ENCODE measurements at places on chromosomes 4 and X.

GRCh38 chrX:131795442-131796229 is 227.5 kb upstream of the STK26 start:
- no peak for DNase-seq

DNA sequence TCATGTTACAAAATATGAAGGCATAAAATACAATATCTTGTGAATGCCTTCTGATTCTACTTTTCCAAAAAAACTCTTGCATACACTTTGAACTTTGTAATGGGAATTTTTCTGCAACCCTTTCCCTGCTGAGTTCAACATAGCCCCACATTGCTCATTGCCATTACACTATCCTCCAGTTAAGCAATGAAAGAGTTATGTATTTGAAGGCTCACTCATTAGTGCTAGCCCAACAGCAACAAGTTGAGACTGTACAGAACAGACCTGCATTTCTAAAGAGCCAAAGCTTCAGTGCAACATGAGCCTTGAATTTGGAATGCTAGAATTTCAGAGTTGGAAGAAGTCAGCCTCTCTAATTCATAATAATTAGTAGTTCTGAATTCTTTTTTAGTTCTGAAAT is 44.4 kb upstream of the STAG2 start:
- DNase-seq, result no peak

- no peak for DNase-seq
Observed at GRCh38 chr4:113633467-113633866, 128.1 kb downstream of the CAMK2D start.

DNA sequence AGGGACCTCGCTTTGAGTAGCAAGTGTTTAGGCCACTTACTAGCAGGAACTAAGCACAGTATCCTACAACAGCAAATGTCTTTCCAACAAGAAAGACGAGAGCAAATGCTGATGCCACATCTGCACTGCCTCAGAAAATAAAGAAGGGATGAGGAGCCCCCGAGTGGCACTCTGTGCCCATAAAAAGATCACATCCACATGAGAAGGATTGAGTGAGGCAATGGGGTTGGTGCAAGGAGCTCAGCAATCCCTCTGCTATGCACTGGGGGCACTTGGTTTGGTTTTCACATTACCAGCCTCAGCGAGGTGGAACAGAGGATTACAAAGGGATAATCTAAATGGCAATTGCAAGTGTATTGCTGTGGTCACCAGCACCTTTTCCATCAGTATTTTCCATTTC is 252.8 kb upstream of the SLC7A11 start:
- peak; percentile 58 for DNase-seq

GRCh38 chrX:110745288-110745687 is 50.3 kb downstream of the CHRDL1 start:
- no peak for DNase-seq

GRCh38 chr4:8472689-8473197 is 32.2 kb downstream of the TRMT44 start:
- DNase-seq, result peak; percentile 87

GRCh38 chr4:135319685-135320084 is 1118.1 kb upstream of the PABPC4L start:
- DNase-seq, result peak; percentile 32

- DNase-seq, result no peak
Observed at GRCh38 chr4:38523054-38523453, 140.9 kb upstream of the KLF3 start.

DNA sequence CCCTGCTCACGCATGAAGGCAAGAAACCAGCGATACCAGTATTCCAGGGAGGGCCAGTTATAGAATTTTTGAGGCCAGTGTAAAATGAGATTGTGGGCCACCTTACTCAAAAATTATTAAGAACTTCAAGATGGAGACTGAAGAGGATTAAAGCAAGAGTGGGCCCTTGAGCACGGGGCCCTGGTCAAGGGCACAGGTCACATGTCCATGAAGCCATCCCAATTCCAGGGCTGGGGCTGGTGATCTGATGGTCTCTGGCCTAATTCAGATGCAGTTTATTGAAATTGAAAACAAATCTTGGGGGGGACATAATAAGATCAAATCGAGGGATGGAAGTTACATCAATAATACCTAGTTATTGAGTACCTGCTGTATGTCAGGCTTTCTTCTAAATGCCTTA is 58.3 kb downstream of the SMIM20 start:
- no peak for DNase-seq

DNA sequence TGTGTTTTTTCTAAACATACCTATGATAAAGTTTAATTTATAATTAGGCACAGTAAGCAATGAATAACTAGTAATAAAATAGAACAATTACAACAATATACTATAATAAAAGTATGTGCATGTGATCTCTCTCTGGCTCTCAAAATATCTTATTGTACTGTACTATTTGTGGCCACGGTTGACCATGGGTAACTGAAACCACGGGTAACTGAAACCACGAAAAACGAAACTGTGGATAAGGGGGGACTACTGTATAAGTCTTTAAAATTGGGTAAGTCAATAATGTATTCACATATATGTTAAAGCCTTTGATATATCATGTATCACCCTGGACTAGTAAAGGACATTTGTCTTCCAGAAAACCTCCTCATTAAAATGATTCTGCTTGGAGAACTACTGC is 20.0 kb downstream of the TMEM154 start:
- no peak for DNase-seq

DNA sequence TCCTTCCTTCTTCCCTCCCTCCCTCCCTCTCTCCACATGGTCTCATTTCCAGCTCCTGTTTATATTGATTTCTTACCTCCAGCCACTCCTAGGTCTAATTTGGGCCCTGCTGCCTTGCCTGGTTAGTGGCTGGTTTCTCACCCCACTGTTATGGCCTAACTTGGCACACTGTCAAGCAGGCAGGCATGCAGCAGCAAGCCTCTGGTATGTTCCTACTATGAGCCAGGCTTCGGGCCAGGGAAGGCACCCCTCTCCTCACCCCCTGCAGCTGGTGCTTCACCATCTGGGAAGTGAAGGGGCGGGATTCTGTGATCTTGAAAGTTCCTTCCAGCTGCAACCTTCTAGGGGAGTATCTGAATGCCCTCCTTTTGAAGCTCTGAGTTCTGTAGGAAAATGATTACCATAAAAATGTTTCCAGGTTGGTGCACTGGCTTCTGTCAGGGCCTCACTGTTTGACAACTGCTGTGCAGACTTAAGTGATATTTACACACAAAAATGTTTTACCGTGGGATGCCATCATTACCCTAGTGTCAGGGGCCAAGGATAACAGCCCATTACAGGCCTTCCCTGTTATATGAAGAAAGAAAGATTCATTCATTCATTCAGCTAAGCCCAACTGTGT is 10.1 kb upstream of the VMA21 start:
- no peak for DNase-seq

- DNase-seq, result peak; percentile 72
Observed at GRCh38 chrX:19673375-19674040, 158.2 kb upstream of the MAP3K15 start.

DNA sequence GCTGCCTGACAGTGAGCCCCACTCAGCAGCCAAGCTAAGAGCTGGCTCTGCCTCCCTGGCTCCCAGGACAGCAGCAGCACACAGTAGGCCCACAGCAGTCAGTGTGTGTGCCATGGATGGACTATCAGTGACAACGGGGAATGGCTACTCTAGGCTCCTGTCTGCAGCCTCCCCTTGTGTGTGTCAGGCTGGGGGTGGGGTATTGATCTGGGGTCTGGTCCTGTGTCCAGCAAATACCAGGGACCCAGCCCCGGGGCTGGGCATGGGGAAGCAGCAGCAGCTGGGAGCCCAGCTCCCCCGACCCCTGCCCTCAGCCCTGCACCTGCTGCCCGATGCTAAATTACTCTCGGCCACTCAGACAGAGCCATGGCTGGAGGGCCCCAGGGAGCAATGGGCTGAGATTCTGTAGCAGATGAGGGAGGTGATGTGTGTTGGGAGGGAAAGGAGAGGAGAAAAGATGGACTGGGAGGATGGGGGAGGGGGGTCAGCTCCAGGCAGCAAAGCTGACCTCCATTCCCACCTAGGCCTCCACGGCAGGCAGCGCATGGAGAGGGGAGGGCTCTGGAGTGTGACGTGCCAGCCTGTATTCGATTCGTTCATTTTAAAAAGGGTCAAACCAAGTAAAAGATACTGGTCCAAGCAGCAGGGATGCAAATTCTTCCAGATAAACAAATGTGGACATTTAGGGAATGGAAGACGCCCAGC is 61.3 kb upstream of the CRMP1 start:
- DNase-seq, result no peak

DNA sequence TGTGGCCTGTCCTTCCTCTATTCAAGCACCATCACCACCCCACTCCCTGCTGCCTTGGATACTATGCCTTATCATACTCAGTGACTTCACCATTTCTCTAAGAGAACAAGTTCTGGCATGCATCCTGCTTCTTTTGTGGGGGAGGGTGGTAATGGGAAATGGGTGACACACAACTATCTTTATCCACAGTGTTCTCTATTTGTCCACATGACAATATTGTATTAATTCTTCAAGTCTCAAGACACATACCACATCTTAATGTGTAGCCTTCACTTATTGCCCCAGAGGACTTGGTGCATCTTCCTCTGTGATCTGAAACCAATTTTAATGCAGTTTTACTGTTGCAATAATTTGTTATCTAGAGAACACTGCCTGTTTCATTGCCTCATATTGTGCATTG is 29.3 kb upstream of the UGT2B7 start:
- no peak for DNase-seq

DNA sequence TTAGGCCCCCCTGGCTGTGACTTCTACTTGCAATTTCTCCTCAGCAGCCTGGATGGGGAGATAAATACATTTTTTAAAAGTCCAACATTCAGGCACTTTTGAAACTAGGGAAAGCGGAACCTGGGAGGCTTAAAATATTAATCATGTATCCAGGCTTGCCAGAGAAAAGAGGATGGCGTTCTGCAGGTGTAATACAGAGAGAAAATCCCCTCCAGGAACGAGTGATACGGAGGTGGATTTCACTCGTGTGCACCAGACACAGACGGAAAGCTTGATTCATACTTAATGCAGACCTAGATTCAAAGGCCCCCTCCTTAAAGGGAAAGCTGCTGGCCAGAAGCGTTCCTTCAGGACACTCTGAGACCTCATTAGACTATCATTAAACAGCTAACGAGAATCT is 354.0 kb upstream of the BOD1L1 start:
- DNase-seq, result no peak

GRCh38 chr4:26709246-26709645 is 125.4 kb downstream of the TBC1D19 start:
- no peak for DNase-seq

- DNase-seq, result no peak
Observed at GRCh38 chrX:3664921-3665320, 48.5 kb downstream of the PRKX start.

DNA sequence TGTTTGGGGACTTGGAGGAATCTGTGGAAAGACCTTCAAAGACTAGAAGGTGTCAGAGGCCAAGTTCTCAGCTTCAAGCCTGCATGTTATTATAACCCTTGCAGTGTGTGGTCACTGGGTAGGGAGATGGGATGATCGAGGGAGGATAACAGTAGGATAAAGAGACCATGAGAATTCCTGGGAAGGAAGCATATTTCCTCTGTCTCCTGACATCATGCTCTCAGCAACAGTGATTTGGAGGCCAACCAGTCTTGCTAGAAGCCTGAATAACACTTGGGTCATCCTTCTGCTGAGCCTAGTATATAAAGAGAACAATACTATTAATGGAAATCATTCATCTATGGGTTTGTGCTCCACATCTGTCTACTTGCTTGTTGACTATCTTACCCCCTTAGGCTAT is 40.9 kb upstream of the ANXA3 start:
- no peak for DNase-seq

GRCh38 chrX:121256647-121257046 is 209.2 kb downstream of the GLUD2 start:
- DNase-seq, result no peak

DNA sequence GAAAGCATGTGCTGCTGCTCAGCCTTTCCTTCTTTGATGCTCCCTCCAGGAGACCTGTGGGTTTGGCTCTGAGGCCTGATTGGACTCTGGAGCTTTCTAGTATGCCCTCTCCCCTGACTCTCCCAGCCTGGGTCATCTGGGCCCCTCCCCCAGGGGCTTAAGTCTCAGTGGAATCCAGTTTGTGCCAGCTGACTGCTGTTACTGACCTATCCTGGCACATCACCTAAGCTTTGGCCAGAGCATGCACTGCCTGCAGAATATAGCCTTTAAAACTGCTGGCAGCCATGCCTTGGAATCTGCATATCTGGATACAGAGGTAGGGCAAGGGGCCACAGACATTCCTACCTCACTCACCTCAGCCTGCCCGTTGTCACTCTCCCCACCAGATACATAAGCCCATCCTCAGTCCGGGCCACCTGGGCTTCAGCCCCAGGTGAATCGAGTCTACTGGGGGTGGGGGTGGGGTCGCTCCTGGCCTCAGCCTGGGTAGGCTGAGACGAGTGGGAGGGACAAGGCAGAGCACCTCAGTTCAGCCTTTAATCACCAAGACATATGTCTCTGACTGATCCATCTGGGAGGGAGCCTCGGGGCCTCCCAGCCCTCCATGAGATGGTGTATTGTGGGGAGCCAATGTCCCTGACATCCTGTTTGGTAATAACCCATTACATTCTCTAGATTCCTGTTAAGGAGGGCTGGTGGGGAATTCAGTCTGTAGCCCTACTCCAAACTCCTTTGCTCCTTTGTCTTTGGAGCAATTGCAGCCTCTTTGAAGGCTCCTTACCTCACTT is 61.2 kb downstream of the STARD8 start:
- peak; percentile 91 for DNase-seq

DNA sequence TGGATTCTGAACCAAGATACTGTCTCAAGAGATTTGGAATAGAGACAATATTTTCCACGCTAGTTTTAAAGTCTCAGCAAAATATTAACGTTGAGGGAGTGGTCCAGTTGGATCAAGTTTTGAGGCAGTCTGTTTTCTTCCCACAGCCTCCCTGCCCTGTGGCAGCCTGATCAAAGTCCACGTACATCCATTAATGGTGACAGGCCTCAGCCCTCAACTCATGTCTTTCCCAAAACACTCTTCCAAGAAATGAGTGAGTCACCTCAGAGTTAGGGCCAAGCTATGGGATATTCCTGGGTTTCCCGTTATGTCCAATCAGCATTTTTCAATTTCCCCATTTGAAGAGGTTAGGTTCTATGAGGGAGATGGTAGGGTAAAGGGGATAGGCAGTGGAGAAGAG is 28.5 kb downstream of the EGFL6 start:
- no peak for DNase-seq

GRCh38 chr4:90189178-90189577 is 62.0 kb downstream of the CCSER1 start:
- no peak for DNase-seq

GRCh38 chrX:148872881-148873280 is 372.5 kb downstream of the AFF2 start:
- no peak for DNase-seq

DNA sequence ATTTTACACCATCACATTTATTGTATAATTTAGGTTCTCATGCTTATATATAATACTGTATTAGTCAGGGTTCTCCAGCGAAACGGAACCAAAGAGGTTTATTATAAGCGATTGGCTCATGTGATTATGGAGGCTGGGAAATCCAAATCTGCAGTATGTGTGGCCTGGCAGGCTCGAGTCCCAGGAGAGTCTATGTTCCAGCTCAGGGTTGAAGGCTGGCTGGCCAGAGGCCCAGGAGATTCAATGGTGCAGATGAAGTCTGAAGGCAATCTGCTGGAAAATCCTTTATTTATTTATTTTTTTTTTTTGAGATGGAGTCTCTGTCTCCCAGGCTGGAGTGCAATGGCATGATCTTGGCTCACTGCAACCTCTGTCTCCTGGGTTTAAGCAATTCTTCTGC is 63.0 kb upstream of the WDFY3 start:
- no peak for DNase-seq

GRCh38 chr4:80913381-80913780 is 117.1 kb upstream of the BMP3 start:
- DNase-seq, result no peak

GRCh38 chr4:141425124-141425523 is 204.4 kb downstream of the ZNF330 start:
- no peak for DNase-seq

All from ELF-1 (cell line).